T-cell (primary cell): ENCODE measurements at places on chromosomes 6 and 20.

GRCh38 chr20:46604551-46605133 lies 46.6 kb downstream of the SLC13A3 start:
- DNase-seq, result no peak
- H3K4me3 ChIP-seq, result no peak overlapping the region
- no peaks in the 10 kb centered on the region for H3K27me3 ChIP-seq
- no peaks in the 10 kb centered on the region for H3K36me3 ChIP-seq
- H3K27ac ChIP-seq, result no peak overlapping the region

DNA sequence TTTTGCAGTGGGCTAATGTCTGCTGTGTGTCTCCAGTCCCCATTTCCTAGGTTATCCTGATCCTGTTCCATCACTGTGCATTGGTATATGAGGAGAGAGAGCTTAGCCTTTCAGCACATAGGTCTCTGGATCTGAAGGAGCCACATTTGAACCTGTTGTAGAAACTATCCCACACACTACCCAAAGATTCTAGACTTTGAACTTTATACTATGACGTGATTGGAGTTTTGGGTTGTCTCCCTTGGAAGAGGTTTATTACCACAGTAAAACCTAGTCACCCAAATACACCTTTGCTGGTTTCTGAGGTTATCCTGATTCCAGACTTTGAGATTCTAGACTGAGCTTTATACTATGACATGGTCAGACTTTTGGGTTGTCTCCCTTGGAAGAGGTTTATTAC lies 8.0 kb upstream of the OSTM1 start:
- DNase-seq, result no peak
- no peak overlapping the region for H3K4me3 ChIP-seq
- H3K4me1 ChIP-seq, result no peaks in the 10 kb centered on the region
- H3K27ac ChIP-seq, result no peak overlapping the region
- no peaks in the 10 kb centered on the region for H3K36me3 ChIP-seq

DNA sequence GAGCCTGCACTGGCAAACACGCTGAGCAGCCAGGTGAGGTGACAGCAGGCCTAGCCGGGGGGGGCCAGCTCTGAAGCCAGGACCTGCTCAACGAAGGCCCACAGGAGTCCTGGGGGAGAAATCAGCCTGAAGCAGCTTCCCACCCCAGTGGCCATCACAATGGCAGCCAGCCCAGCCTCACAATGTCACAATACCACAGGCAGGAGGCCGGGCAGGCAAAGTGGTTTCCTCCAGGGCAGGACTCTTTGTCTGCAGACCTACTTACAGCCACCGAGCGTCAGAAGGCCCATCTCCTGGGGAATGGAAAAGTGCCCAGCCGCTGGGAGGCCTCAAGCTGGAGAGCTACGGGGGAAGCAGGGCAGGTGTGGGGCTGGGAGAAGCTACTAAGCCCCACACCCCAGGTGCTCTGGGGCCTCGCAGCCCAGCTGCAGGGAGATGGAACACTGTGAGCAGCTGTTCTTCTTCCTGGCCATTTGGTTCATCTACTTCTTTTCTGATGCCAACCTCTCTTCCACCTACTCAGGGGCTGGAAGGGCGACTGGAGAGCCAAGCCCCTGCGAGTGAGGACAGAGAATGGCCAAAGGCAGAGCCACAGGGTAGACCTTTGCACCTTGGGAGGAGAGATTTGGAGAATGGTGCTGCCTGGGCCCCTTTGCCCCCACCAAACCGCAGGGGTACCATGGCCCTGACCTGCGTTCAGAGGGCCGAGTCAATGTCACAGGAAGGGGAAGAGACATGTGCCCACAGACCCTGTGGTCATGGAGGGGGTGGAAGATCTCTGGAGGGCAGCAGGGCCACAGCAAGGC lies 22.3 kb upstream of the AVP start:
- peaks cover 24% of the 10 kb centered on the region for H3K36me3 ChIP-seq
- H3K27ac ChIP-seq, result no peak overlapping the region
- H3K4me1 ChIP-seq, result peaks cover 10% of the 10 kb centered on the region
- H3K4me3 ChIP-seq, result no peak overlapping the region

DNA sequence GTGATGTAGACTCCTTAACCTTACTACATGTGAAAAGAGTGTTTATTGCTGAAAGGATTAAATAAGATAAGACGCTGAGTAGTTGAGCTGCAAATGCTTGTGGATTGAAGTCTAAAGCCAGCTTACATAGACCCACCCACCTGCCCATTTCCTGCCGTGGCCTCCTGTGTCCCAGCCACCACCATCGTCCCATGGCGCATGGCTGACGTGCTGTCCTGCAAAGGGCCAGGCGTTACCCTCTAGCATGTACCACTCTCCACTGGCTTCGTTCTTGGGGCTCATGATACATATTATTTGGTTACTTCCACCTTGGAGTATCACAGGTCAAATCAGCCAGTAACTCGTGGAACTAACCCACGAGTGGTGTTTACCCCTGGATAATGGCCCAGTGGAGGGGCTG lies 181.8 kb downstream of the CDH4 start:
- H3K36me3 ChIP-seq, result no peaks in the 10 kb centered on the region
- H3K4me1 ChIP-seq, result no peaks in the 10 kb centered on the region
- no peak for DNase-seq

- peaks cover 16% of the 10 kb centered on the region for H3K36me3 ChIP-seq
- H3K27ac ChIP-seq, result no peak overlapping the region
- DNase-seq, result no peak
- no peaks in the 10 kb centered on the region for H3K4me1 ChIP-seq
- H3K27me3 ChIP-seq, result no peaks in the 10 kb centered on the region
- H3K4me3 ChIP-seq, result no peak overlapping the region
These were observed 56.6 kb downstream of the PCMT1 start for GRCh38 chr6:149806127-149806526.

- no peaks in the 10 kb centered on the region for H3K36me3 ChIP-seq
- no peak overlapping the region for H3K27ac ChIP-seq
- peaks cover 5% of the 10 kb centered on the region for H3K27me3 ChIP-seq
- H3K4me3 ChIP-seq, result no peak overlapping the region
These were observed 7.8 kb upstream of the RSPO3 start for GRCh38 chr6:127110712-127111111.

- H3K36me3 ChIP-seq, result no peaks in the 10 kb centered on the region
- no peaks in the 10 kb centered on the region for H3K4me1 ChIP-seq
- H3K27ac ChIP-seq, result no peak overlapping the region
- no peak overlapping the region for H3K4me3 ChIP-seq
- DNase-seq, result no peak
These were observed 89.1 kb upstream of the TOX2 start for GRCh38 chr20:43825581-43825980.

DNA sequence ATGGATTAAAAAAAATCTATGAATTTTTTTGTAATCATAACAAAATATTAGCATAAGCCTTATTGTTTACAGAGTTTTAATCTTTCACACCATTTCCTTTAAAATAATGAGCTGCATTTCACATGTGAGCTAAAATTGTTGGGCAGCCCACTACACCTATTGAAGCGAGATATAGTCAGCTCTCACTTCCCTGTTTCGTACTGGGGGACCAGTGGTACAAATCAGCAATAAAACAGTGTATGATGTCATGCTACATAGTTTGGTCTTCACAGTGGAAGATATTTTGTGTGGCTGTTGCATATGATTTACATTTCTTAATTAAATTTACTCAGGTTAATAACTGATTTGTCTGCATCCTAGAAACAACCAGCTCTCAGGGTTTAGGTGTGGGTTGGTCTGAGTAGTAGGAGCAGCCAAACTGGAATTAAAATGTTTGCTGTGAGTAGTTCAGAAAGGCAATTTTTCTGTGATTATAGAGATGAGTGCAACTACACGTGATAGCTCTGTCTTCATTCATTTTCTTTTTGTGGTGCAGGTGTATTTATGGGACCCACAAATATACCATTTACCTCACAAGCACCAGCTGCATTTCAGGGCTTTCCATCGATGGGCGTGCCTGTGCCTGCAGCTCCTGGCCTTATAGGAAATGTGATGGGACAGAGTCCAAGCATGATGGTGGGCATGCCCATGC lies 99.3 kb downstream of the B3GAT2 start:
- H3K36me3 ChIP-seq, result peaks cover 4% of the 10 kb centered on the region
- H3K27me3 ChIP-seq, result no peaks in the 10 kb centered on the region
- DNase-seq, result no peak
- no peak overlapping the region for H3K4me3 ChIP-seq

- H3K36me3 ChIP-seq, result no peaks in the 10 kb centered on the region
- peaks cover 32% of the 10 kb centered on the region for H3K4me1 ChIP-seq
- H3K27ac ChIP-seq, result no peak overlapping the region
- H3K4me3 ChIP-seq, result no peak overlapping the region
- no peak for DNase-seq
These were observed 24.6 kb upstream of the GTSF1L start for GRCh38 chr20:43751167-43752050.

- no peaks in the 10 kb centered on the region for H3K27me3 ChIP-seq
- no peak for DNase-seq
- H3K36me3 ChIP-seq, result no peaks in the 10 kb centered on the region
- no peaks in the 10 kb centered on the region for H3K4me1 ChIP-seq
- no peak overlapping the region for H3K4me3 ChIP-seq
These were observed 1849.3 kb upstream of the DEFB115 start for GRCh38 chr20:29408034-29408695.

- peaks cover 49% of the 10 kb centered on the region for H3K27me3 ChIP-seq
- no peak for DNase-seq
- no peak overlapping the region for H3K27ac ChIP-seq
- no peak overlapping the region for H3K4me3 ChIP-seq
- no peaks in the 10 kb centered on the region for H3K4me1 ChIP-seq
These were observed 811 bp upstream of the RSPO4 start for GRCh38 chr20:1002682-1003561.

DNA sequence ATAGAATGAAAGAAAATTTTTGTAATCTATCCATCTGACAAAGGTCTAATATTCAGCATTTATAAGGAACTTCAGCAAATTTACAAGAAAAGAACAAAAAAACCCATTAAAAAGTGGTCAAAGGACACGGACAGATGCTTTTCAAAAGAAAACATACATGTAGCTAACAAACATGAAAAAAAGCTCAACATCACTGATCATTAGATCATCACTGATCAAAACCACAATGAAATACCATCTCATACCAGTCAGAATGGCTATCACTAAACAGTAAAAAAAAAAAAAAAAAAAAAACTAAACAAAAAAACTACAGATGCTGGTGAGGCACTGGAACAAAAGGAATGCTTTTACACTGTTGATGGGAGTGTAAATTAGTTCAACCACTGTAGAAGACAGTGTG lies 837.1 kb downstream of the EPHA7 start:
- no peaks in the 10 kb centered on the region for H3K27me3 ChIP-seq
- no peak for DNase-seq
- no peak overlapping the region for H3K4me3 ChIP-seq

DNA sequence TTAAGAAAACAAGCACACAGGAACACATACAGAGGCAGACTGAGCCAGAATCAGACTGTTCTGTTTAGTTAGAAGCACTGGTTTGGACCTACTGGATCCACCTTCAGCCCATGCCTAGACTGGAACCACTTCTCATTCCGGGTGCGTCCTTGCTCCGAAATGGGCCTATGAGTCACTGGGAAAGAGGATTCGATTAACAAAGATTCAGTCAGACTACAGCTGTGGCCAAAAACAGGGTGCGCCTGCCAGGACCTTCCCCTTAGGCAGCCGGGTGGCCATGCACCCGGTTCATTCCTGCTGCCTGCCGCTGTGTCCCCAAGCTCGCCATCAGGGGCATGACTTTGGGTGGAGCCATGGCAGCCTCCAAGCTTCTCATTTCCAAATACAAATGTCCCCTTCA lies 14.5 kb upstream of the KCNK5 start:
- H3K36me3 ChIP-seq, result no peaks in the 10 kb centered on the region
- no peak overlapping the region for H3K27ac ChIP-seq
- H3K4me1 ChIP-seq, result no peaks in the 10 kb centered on the region
- no peak for DNase-seq
- H3K27me3 ChIP-seq, result no peaks in the 10 kb centered on the region

DNA sequence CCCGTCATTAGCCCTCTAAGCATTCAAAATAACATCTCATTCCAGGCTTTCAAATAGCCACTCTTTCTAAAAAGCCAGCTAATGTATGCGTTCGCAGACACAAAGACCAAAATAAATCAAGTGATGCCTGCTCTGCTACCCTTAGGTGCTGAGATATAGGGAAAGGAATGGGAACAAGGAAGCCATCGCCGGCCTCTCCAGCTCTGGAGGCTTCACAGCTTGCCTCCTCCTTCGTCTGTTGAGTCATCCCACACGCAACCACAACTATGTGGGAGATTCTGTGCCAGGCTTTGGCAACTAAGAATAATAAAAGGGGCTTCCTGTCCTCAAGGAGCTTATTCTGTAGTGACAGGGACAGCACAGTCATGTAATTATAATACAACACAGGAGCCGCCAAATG lies 27.3 kb upstream of the SLC22A23 start:
- H3K27ac ChIP-seq, result no peak overlapping the region
- H3K27me3 ChIP-seq, result no peaks in the 10 kb centered on the region
- no peak overlapping the region for H3K4me3 ChIP-seq
- no peaks in the 10 kb centered on the region for H3K36me3 ChIP-seq
- DNase-seq, result no peak

- no peak overlapping the region for H3K4me3 ChIP-seq
- H3K27me3 ChIP-seq, result no peaks in the 10 kb centered on the region
- DNase-seq, result no peak
These were observed 331.5 kb downstream of the SYNE1 start for GRCh38 chr6:152305672-152306071.

GRCh38 chr6:23735151-23735550 lies 390.9 kb upstream of the NRSN1 start:
- H3K36me3 ChIP-seq, result no peaks in the 10 kb centered on the region
- no peak overlapping the region for H3K27ac ChIP-seq
- no peak for DNase-seq
- no peaks in the 10 kb centered on the region for H3K27me3 ChIP-seq
- H3K4me3 ChIP-seq, result no peak overlapping the region

DNA sequence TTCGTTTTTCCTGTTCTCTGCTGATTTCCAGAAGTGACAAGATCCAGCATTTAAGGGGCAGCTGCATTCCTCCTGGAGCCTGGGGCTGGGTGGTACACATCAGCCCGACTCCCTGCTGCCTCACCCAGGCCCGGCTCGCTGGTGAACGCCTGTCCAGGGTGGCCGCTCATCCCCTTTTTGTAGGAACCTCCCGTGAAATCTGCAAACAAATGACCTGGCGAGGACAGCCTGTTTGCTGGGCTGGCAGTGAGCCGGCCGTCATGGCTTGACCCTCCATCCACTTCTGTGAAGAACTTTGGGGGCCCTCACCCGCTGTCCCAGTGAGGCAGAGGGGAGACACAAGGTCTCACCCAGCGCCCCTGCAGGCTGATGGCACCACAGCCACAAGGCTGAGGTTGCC lies 39.0 kb downstream of the PYGB start:
- H3K27ac ChIP-seq, result no peak overlapping the region
- peaks cover 68% of the 10 kb centered on the region for H3K36me3 ChIP-seq
- H3K27me3 ChIP-seq, result no peaks in the 10 kb centered on the region
- DNase-seq, result no peak
- no peak overlapping the region for H3K4me3 ChIP-seq

DNA sequence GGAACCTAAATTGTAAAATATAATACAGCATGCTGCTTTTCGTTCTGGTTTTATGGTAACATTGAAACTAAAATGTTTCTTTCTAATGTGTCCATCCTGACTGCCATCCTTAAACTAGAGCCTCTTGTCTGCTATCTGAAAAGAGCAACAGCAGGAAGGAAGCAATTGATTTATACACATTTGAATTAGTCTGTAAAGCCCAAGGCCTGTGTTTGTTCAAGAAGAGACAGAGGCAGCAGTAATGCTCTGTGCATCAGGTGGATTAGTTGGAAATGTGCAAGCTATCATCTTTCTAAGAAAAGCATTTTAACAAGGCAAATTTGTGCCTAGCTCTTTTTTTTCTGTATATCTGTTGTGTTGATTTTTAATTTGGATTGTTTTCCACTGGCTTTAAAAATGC lies 128.6 kb downstream of the SCAF8 start:
- H3K4me1 ChIP-seq, result no peaks in the 10 kb centered on the region
- H3K27ac ChIP-seq, result no peak overlapping the region
- DNase-seq, result no peak
- H3K36me3 ChIP-seq, result peaks cover 2% of the 10 kb centered on the region
- no peaks in the 10 kb centered on the region for H3K27me3 ChIP-seq
